ENCODE measurements at places on chromosomes 7 and 10. TPM values are rescaled to one million over a fixed set of nuclear protein-coding genes. Genes with fewer than 3 reads are reported as not detected.

- no peak for ATAC-seq
Observed at GRCh38 chr10:96482815-96483588, 30.7 kb downstream of the TLL2 start.

GRCh38 chr10:119447823-119448546, 94.5 kb downstream of the RGS10 start:
- ATAC-seq: no peak

GRCh38 chr7:105656922-105657521, 75.7 kb upstream of the EFCAB10 start:
- no peak for ATAC-seq

The RBP4 gene
- total RNA-seq: 0.36 TPM

- no peak for ATAC-seq
Observed at GRCh38 chr7:94998266-94999068, 91.1 kb downstream of the PPP1R9A start.

The ARHGEF5 gene
- total RNA-seq: 0.50 TPM

The LDB3 gene
- 0.36 TPM for total RNA-seq

DNA sequence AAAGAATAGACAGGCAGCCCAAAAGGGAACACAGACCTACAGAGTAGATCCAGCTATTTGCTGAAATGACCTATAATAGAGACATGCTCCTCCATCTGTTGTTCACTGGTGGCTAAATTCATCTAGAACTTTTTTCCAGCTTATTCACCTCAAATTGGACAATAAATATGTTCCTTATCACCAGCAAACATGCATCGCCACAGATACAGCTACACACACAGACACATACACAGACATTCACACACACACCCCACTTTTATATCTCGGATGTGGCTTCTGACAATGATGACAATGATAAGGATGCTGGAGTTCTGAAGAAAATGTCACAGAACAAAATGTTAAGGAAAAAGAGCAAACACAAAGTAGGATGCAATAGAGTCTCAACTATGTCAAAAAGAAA, 175.4 kb downstream of the LSM5 start:
- no peak for ATAC-seq

The CRHR2 gene
- 0.29 TPM for total RNA-seq

The CDC14C gene
- total RNA-seq: not detected

The LRIT1 gene
- not detected for total RNA-seq

The PARP12 gene
- total RNA-seq: 1.6 TPM

The TEX47 gene
- 0.53 TPM for total RNA-seq

The LMOD2 gene
- 0.31 TPM for total RNA-seq

DNA sequence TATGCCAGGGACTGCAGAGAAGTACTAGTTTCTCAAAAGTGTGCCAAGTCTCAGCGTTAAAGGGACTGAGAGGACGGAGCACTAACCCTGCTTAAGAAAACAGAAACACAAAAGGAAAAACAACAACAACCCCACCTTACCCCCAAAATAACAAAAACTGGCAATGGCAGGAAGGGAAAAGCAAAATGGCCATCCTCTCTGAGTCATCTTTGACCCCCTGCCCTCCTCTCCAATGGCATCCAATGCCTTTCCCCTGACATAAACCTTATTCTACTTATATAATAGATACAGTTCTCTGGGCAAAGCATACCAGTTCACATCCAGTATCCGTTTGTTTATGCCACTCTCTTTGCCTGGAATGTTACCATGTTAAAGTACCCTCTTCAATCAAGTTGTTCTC, 1.6 kb downstream of the POLR1F start:
- ATAC-seq: no peak

GRCh38 chr7:39383136-39383535, 183.1 kb upstream of the YAE1 start:
- no peak for ATAC-seq

The GHRHR gene
- 0.56 TPM for total RNA-seq

DNA sequence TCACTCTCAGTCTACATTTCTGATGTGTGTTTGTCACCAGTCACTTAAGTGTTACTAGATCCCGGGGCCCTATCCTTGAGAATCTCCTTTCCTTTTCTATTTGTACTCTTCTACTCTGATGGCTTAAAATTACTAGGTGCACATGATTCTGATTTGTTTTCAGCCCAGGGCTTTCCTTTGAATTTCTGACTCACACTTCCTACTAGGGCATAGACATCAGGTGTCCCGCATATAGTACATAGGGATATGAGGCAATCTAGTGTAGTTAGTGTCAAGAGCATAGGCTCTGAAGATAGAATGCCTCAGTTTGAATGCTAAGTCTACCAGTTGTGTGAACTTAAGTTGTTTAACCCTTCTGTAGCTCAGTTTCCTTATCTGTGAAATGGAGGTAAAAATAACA, 49.4 kb upstream of the LRRN3 start:
- ATAC-seq: peak; percentile 39

- ATAC-seq: no peak
Observed at GRCh38 chr10:31756729-31757110, 171.9 kb downstream of the ARHGAP12 start.

DNA sequence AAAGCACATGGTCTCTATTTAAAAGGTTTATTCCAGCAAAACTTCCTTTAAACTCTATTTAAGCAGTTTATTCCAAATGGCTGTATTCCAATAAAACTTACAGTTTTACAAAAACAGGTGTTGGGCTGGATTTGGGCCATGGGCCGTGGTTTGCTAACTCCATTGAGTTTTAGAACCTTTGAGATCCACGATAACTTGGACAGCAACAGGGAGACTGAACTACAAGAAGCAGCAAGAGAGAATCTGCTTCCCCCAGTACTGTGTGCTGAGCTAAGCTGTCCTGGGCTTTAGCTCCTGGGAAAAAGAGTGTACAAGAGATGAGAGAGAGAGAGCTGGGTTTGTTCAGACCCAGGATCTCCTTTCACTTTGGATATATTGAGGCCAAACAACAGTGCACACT, 204.0 kb upstream of the CELF2 start:
- ATAC-seq: no peak

GRCh38 chr10:72353965-72354355, 759 bp downstream of the DNAJB12 start:
- peak; percentile 22 for ATAC-seq

- ATAC-seq: no peak
Observed at GRCh38 chr7:21544715-21545114, 1.9 kb downstream of the DNAH11 start.

Measured in motor neuron (in vitro differentiated cells).